Left ventricle myocardium inferior (tissue), 1 donor: ENCODE measurements at places on chromosomes 11 and 22. TPM values are rescaled to one million over a fixed set of nuclear protein-coding genes. Genes with fewer than 3 reads are reported as not detected.

DNA sequence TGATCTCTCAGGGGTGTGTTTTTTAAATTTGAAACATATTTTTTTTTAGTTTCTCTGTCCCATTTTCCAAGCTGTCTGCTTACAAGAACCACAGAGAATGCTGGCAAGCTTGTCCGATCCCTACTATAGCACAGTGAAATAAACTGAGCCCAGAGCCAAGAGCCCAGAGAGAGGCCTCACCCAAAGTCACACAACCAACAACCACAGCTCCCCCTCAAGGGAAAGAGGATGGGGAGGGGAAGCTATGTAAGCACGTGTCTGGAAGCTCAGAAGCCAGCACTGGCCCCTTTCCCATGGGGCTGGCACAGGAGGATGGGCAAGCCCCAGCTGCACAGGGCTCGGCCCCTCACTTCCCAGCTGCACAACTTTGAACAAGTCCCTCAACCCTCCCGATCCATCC, 3.2 kb upstream of the SART1 start:
- H3K36me3 ChIP-seq, result no peaks in the 10 kb centered on the region
- H3K4me1 ChIP-seq, result peaks cover 24% of the 10 kb centered on the region
- no peak overlapping the region for H3K4me3 ChIP-seq
- no peak overlapping the region for H3K27ac ChIP-seq
- peaks cover 33% of the 10 kb centered on the region for H3K27me3 ChIP-seq

GRCh38 chr11:131871006-131871405, 500.6 kb downstream of the NTM start:
- DNase-seq, result no peak
- peaks cover 29% of the 10 kb centered on the region for H3K27me3 ChIP-seq
- H3K4me3 ChIP-seq, result no peak overlapping the region
- no peaks in the 10 kb centered on the region for H3K4me1 ChIP-seq
- no peaks in the 10 kb centered on the region for H3K36me3 ChIP-seq

Gene SAA2
- total RNA-seq, result 0.60 TPM

DNA sequence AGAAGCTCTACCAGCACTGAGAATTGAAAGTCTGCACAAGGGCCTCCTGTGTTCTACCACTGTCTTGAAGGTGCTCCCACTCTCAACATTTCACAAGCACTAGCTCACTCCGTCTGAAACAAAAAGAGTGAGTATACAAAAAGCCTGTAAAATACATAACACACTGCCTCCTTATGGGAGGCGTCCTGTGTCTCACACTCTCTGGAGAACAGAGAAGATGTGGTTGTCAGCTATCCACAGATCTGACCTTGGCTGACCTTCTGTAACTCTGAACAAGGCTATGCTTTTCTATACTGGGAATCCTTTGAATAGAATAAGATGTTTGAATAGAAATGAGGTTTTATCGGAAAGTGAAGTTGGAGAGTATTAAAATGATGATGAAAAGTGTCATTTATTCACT, 171.3 kb upstream of the TMEM45B start:
- no peaks in the 10 kb centered on the region for H3K4me1 ChIP-seq
- no peak for DNase-seq
- H3K27me3 ChIP-seq, result peaks cover 8% of the 10 kb centered on the region
- no peak overlapping the region for H3K4me3 ChIP-seq
- H3K27ac ChIP-seq, result no peak overlapping the region
- H3K36me3 ChIP-seq, result no peaks in the 10 kb centered on the region

Gene GRK3
- total RNA-seq, result 3.8 TPM

- no peaks in the 10 kb centered on the region for H3K36me3 ChIP-seq
- no peak overlapping the region for H3K27ac ChIP-seq
- DNase-seq, result no peak
- no peaks in the 10 kb centered on the region for H3K4me1 ChIP-seq
- no peak overlapping the region for H3K4me3 ChIP-seq
- H3K27me3 ChIP-seq, result no peaks in the 10 kb centered on the region
Observed at GRCh38 chr11:125055107-125055715, 7.9 kb upstream of the SLC37A2 start.

Gene DUSP8
- 15.3 TPM for total RNA-seq

GRCh38 chr11:32172848-32173834, 82.3 kb downstream of the RCN1 start:
- peaks cover 14% of the 10 kb centered on the region for H3K4me1 ChIP-seq
- peak overlapping the region; percentile 56 for H3K4me3 ChIP-seq
- peaks cover 26% of the 10 kb centered on the region for H3K27me3 ChIP-seq
- peak overlapping the region; percentile 44 for H3K27ac ChIP-seq
- no peaks in the 10 kb centered on the region for H3K36me3 ChIP-seq

- H3K36me3 ChIP-seq, result no peaks in the 10 kb centered on the region
- no peaks in the 10 kb centered on the region for H3K27me3 ChIP-seq
- H3K27ac ChIP-seq, result no peak overlapping the region
- no peak for DNase-seq
- H3K4me3 ChIP-seq, result no peak overlapping the region
Observed at GRCh38 chr11:97259884-97260283, 870.1 kb downstream of the JRKL start.

GRCh38 chr11:71358122-71358728, 90.0 kb downstream of the DHCR7 start:
- H3K4me1 ChIP-seq, result no peaks in the 10 kb centered on the region
- peaks cover 58% of the 10 kb centered on the region for H3K27me3 ChIP-seq
- no peak for DNase-seq
- no peak overlapping the region for H3K4me3 ChIP-seq
- no peak overlapping the region for H3K27ac ChIP-seq

- no peaks in the 10 kb centered on the region for H3K36me3 ChIP-seq
- no peaks in the 10 kb centered on the region for H3K27me3 ChIP-seq
- no peak for DNase-seq
- no peak overlapping the region for H3K4me3 ChIP-seq
- no peak overlapping the region for H3K27ac ChIP-seq
Observed at GRCh38 chr11:121482231-121483129, 29.7 kb upstream of the SORL1-AS1 start.

- no peaks in the 10 kb centered on the region for H3K27me3 ChIP-seq
- no peak for DNase-seq
- H3K4me1 ChIP-seq, result no peaks in the 10 kb centered on the region
- no peaks in the 10 kb centered on the region for H3K36me3 ChIP-seq
Observed at GRCh38 chr11:130020323-130020722, 17.7 kb upstream of the PRDM10 start.

DNA sequence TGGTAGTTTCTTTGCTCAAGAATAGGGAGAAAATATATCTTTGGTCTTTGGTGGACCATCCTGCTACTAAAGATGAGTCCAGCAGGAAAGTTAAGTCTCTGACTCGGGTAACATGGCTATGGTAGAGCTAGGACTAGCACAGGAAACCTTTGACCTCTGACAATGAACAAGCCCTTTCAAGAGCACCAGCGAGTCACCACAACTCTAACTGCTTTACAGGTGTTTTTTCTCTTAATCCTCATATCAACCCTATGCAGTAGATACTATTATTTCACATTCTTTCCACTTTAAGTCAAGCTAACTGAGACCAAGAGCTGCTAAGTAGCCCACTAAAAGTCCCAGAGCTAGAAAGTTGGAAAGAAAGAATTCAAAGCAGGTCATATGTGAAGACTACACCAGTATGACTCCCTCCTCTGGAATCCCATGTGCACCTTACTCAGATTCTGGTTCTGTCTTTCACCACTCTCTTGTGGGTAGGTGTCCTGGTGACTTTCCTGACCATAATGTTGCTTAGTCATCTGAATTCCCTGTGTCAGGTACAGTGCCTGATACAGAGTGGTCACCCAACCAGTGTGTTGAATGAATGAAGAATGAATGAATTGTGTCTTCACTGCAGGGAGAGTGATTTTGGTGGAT, 53.8 kb upstream of the ME3 start:
- H3K27me3 ChIP-seq, result no peaks in the 10 kb centered on the region
- H3K27ac ChIP-seq, result no peak overlapping the region
- no peaks in the 10 kb centered on the region for H3K4me1 ChIP-seq
- no peak for DNase-seq
- H3K36me3 ChIP-seq, result no peaks in the 10 kb centered on the region
- no peak overlapping the region for H3K4me3 ChIP-seq

DNA sequence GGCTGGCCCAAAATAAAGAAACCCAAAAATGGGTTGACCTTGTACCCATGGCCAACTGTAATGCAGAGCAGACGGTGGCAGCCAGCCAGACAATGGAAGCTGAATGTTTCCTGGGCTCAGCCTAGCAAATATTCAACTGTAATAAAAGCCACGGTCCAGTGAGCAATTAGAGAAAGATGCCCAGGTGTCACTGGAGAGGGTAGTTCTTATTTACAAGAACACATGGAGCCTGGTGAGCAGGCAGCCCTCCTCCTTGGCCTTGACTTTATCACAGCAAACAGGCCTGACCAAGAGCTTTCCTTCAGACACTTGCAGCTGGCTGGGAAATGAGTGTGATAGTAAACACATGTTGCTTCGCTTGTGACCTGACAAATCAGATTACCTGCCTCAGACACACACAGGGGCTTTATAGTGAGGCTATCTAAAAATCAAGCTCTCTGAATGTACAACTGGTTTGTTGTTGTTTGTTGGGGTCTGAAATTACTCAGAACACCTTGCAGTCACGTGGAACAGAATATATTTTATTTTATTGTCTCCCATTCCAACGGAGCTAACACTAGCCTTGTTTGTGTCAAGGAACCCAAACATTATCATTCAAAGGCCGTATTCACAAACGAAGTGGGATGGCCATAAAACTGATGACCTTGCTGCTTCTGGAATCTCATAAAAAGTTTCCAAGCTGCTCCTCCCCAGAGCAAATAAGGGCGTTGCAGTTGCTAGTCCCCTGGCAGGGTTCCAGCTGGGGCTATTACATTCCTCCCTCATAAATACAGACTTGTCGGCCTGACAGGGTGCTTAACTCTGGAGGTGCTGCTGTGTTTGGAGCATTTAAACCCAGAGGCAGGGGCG, 161.1 kb downstream of the BBOX1 start:
- DNase-seq, result peak; percentile 68
- no peak overlapping the region for H3K4me3 ChIP-seq
- peaks cover 22% of the 10 kb centered on the region for H3K4me1 ChIP-seq
- H3K36me3 ChIP-seq, result no peaks in the 10 kb centered on the region

Gene OVCH2
- not detected for total RNA-seq

Gene SMC1B
- not detected for total RNA-seq

- DNase-seq, result no peak
- H3K27me3 ChIP-seq, result no peaks in the 10 kb centered on the region
- no peaks in the 10 kb centered on the region for H3K36me3 ChIP-seq
- no peak overlapping the region for H3K4me3 ChIP-seq
Observed at GRCh38 chr11:82927264-82927880, 25.8 kb downstream of the DDIAS start.

GRCh38 chr22:24584166-24584790, 8.6 kb downstream of the LRRC75B start:
- peaks cover 22% of the 10 kb centered on the region for H3K4me1 ChIP-seq
- H3K4me3 ChIP-seq, result peak overlapping the region; percentile 39
- peak overlapping the region; percentile 71 for H3K27ac ChIP-seq
- DNase-seq, result no peak

GRCh38 chr22:17303840-17304779, 65.2 kb upstream of the CECR2 start:
- no peak overlapping the region for H3K4me3 ChIP-seq
- H3K27me3 ChIP-seq, result peaks cover 3% of the 10 kb centered on the region
- H3K27ac ChIP-seq, result no peak overlapping the region
- DNase-seq, result no peak
- H3K36me3 ChIP-seq, result no peaks in the 10 kb centered on the region

DNA sequence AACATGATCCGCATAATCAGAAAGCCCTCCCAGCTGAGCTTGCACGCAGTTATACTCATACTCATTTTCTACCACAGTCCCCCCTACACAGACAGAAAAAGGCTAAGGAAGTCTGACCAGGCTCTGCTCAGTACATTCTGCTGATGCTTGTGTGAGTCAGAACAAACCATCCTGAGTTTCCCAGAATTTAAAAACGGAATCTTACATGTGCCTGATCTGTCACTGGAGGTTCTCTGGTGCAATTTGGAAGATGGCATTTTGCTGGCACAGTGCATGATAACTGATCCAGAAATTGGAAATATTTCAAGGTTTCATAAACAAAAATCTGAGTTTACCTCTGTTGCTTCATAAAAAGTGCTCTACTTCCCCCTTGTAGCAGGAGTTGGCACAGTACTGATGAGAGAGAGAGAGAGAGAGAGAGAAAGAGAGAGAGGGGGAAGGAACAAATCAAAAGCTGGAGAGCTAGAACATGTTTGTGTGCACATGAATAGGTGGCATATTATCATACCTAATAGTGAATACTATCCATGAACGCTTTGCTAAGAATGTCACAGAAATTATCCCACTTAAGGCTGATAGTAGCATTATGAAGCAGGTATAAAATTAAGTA, 1085.3 kb downstream of the DLG2 start:
- H3K4me1 ChIP-seq, result no peaks in the 10 kb centered on the region
- no peak overlapping the region for H3K4me3 ChIP-seq
- H3K36me3 ChIP-seq, result no peaks in the 10 kb centered on the region
- no peak overlapping the region for H3K27ac ChIP-seq

DNA sequence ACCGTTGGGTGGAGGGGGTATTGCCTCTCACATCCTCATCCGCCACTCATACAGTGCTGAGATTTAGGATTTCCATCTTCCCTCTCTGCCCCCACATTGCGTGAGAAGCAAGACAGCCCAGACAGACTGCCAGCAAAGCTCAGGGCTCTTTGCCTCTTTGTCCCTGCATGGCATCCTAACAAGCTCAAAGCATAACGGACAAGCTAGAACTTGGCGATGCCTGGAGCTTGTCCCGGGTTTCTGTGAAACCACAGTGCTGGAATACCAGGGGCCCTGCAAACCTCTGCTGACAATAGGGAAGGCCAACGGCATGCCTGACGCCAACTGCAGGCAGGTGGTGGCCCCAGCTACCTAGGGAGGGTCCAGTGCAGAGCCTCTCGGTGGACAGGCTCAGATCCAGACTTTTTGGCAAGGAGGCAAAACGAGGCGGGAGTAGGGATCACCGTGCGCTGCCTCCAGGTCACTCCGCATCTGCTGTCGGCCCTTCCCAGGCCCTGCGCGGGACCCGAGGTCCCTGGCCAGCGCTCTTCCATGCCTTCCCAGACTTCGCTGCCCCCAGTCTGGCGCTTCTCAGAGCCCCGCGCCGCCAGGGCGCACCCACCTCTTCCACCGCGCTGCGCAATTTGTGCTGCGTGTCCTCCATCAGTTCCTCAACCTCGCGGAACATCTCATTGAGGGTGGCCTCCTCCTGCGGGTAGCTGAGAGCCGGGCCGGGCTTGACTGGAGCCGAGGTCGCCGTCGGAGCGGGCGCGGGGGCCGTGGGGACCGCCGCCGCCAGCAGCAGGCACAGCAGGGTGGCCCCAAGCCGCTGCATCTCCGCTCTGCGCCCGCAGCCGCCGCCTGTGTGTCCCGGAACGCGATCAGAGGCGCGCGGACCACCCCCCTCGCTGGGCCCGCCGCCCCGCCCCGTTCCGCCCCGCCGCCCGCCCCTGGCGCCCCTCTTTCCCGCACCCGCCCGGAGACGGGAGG, at the start of gene DKK3:
TSS of gene DKK3 (minus strand) at position 858 of the 969 bp plus-strand sequence. CDS start at position 814, 44 bp downstream.
- peak within 1 kb of the TSS; percentile 82 for H3K4me3 ChIP-seq
- no peaks in the 10 kb centered on the region for H3K36me3 ChIP-seq
- DNase-seq, result no peak

Gene SCO2
- total RNA-seq, result not detected

DNA sequence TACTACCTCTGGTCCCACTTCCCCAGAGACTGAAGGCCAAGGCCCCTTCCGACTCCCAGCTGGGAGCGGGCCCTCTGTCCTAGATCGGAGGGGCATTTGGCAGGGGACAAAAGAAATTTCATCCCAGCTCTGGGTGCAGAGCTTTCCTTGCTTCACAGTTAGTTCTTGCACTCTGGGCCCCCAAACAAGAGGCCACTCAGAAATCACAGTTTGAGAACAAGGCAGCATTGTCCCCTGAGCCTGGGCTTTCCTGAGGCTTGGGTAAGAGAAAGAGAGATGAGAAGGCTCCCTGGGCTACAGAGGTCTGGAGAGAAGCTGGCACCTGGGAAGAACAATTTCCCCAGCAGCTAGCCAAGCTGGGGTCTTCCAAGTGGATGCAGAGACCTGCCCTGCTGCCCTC, 71.8 kb upstream of the NCAM1 start:
- peaks cover 7% of the 10 kb centered on the region for H3K4me1 ChIP-seq
- no peak overlapping the region for H3K27ac ChIP-seq
- H3K27me3 ChIP-seq, result no peaks in the 10 kb centered on the region
- no peaks in the 10 kb centered on the region for H3K36me3 ChIP-seq
- no peak overlapping the region for H3K4me3 ChIP-seq
